ENCODE measurements at places on chromosomes 1 and 21. TPM values are rescaled to one million over a fixed set of nuclear protein-coding genes. Genes with fewer than 3 reads are reported as not detected.

GRCh38 chr1:110556471-110556807, 37.5 kb upstream of the KCNA10 start:
- H3K27me3 ChIP-seq = no peaks in the 10 kb centered on the region
- peaks cover 9% of the 10 kb centered on the region for H3K4me1 ChIP-seq
- no peak overlapping the region for H3K4me3 ChIP-seq
- peak overlapping the region; percentile 47 for H3K27ac ChIP-seq
- no peaks in the 10 kb centered on the region for H3K36me3 ChIP-seq

DNA sequence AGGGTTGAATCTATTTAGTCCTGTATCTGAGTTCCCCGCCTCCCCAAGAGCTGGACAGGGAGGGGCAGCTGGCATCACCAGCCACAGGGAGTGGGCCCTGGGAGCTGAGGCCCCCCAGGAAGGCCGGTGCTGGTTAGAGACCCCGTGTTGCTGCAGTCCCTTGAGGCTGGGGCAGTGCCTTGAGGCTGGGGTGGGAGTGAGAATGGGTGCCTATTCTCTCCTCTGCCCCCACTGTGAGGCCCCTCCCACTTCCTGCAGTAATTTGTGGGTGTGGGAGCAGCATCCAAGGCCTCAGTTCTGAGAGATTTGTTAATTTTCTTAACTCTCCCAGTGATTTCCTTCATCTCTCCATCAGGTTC, 2.5 kb upstream of the TRAPPC3 start:
- H3K4me3 ChIP-seq = no peak overlapping the region
- peaks cover 67% of the 10 kb centered on the region for H3K4me1 ChIP-seq
- no peaks in the 10 kb centered on the region for H3K36me3 ChIP-seq
- H3K27me3 ChIP-seq = no peaks in the 10 kb centered on the region

DNA sequence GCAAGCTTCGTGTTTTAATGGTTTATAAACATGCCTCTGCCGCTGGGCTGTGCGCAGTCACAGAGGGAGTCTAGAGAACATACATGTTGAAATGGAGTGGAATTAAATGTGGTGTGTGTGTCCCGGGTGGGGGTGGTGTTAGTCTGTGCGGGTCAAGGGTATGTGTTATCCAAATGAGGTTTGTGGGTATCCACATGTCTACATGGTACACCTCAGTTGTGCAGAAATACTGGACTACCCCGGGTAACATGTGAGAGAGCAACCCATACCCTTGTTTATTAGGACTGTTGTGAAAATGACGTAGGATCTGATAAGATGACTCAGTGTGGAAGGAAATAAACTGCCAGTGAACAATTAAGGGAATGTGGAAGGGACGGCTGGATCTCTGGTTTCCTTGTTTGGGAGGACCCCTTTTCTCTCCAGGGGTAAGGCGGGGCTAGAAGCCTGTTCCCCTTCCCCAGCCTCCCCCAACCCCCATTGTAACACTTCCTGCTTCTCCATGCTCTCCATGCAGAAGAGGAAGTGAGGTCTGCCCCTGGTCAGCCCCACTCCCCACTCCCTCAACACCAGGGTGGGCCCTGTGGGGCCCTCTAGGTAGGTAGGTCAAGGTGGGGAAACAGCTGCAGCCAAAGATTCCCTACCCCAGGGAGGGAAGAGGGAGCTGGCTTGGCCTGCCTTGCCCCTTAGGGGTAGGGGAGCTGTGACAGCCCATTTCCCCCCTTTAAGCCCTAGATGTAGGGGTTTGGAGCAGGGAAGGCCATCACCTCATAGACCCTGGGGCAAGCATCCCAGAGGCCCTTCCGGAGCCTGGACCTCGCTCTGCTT, 690 bp downstream of the EPS8L3 start:
- peak overlapping the region; percentile 23 for H3K4me3 ChIP-seq
- no peaks in the 10 kb centered on the region for H3K4me1 ChIP-seq
- H3K27ac ChIP-seq = peak overlapping the region; percentile 83
- no peaks in the 10 kb centered on the region for H3K27me3 ChIP-seq
- no peak for DNase-seq

DNA sequence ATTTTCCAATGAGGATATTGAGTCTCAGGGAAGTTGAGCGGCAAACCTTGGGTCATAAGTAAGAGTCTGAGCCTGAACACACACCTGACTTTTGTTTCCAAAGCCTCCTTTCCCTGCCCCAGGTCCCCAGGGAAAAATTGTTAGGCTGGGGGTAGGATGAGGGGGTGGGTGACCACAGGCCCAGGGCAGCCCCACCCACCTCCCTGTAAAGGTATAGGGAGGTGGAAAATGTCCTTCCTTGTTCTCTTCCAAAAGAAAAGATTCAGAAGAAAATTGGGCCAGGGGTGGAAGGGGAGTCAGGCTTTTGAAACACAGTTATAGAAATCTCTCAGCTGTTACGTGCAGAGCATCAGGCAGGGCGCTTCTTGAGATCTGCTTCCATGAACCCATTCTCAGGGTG, 129.7 kb upstream of the NGF start:
- H3K36me3 ChIP-seq = no peaks in the 10 kb centered on the region
- no peaks in the 10 kb centered on the region for H3K27me3 ChIP-seq
- H3K4me1 ChIP-seq = no peaks in the 10 kb centered on the region
- no peak for DNase-seq

- H3K27ac ChIP-seq = no peak overlapping the region
- H3K4me3 ChIP-seq = no peak overlapping the region
- no peak for DNase-seq
- H3K4me1 ChIP-seq = no peaks in the 10 kb centered on the region
- no peaks in the 10 kb centered on the region for H3K36me3 ChIP-seq
- no peaks in the 10 kb centered on the region for H3K27me3 ChIP-seq
Measured at GRCh38 chr1:57017717-57018116, 51.9 kb upstream of the C8B start.

DNA sequence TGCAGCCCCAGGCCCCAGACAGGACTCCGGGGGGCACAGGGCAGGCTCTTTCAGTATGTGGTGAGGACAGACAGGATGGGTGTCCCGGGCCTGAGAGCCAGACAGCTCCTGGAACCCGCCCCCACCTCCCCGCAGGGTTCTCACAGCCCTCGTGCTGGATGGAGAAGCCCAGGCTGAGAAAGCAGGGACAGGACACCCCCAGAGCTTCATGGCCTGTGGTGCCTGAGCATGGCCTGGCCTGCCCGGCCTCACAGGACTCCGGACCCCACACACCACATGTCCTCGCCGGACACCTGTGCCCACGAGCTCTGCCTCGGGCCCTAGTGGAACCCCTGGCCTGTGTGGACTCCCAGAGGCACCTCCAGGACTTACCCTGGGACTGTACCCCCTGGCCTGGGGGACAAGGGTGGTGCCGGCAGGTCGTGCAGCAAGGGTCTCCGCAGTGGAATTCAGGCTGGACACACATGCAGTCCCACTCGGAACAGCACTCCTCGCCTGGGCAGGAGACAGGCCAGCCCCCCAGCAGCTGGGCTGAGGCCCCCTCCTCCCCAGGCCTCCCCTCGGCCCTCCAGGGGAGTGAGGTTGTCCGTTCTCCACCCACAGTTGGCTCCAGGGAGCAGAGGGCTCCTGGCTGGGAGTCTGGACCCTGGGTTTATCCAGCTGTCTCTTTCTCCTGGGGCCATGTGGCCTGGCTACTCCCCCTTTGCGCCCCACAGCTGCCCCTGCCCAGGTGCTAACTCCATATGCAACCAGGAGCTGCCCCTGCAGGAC, 1.2 kb downstream of the TNFRSF18 start:
- H3K4me1 ChIP-seq = no peaks in the 10 kb centered on the region
- no peak overlapping the region for H3K27ac ChIP-seq
- peaks cover 77% of the 10 kb centered on the region for H3K27me3 ChIP-seq
- H3K4me3 ChIP-seq = no peak overlapping the region
- no peak for DNase-seq

DNA sequence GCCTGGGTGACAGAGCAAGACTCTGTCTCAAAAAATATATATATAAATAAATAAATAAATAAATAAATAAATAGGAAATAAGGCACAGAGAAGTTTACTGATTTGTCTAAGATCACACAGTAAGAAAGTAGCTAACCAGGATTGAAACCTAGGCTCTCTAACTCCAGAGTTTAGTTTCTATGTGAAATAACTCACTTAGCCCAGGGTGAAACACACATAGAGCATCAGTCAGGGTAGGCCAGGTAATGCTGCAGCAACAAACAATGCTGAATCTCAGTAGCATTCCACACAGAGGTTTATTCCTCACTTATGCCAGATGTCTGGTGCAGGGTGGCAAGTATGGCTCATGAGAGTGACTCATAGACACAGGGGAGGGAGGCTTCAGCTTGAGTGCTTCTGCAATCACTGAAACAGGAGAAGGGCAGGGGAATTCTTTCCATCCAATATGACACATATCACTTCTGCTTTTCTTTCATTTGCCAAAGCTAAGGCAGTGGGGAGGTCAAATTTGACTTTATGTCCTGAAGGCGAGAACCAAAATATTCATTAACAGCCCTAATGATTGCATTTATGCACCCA, 37.1 kb upstream of the KANK4 start:
- H3K27me3 ChIP-seq = no peaks in the 10 kb centered on the region
- no peak for DNase-seq
- H3K4me3 ChIP-seq = no peak overlapping the region
- H3K4me1 ChIP-seq = no peaks in the 10 kb centered on the region

Gene UQCRHL
- 2.5 TPM for total RNA-seq

Gene FAM3B
- not detected for total RNA-seq

Gene CELA2A
- 1.5 TPM for total RNA-seq

Data from tibial nerve (tissue), 4 donors.